ENCODE measurements at places on chromosomes 4 and X.
A peak's percentile ranks its signal among the peaks of the same experiment; 100 is the strongest.

DNA sequence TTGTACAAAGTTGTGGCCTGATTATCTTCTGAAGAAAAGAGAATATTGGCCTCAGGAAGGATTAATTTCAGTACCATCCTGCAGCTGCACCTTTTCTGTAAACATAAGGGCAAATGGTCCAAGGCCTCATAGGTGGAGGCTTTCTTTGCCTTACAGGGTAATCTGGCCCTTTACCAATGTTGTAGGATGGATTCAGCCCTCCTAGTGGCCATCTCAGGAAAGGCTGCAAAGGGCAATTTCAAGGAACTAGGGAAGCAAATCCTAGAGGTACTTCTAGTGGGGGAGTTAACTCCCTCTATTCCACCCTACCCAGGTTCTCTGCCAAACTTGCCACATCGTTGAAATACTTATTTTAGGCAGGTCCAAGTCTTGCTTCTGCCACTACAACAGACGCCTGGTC is 57.6 kb downstream of the UGT2B11 start:
- no peak for DNase-seq

GRCh38 chr4:140947506-140947905 is 185.8 kb downstream of the RNF150 start:
- DNase-seq: no peak

GRCh38 chr4:137638934-137639333 is 106.6 kb upstream of the PCDH18 start:
- no peak for DNase-seq

DNA sequence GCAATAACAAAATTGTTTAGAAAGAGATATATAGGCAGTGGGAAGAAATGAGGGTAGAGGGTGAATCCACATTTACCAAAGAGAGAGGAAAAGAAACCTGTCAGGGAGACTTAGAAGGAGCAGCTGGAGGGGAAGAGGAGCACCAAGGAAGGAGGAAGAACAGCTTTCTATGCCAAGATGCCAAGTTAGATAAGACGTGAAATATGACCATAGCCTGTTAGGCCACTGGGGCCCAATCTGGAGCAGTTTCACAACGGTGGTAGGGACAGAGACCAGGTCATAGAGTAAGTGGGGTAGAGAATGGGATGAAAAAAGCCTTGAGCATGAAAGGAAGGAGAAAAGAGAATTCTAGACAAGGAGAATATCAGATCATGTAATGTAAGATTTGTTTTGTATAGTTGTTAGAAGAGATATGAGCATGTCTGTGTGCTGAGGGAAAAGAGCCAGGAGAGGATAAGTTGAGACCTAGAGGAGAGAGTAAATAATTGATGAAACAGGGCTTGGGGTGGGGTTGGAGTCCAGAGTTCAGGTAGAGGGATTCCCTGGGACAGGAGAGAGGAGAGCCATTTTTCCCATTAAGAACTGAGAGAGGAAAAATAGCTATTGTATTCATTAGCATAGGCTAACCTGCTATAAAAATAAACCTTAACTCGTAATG is 4.4 kb upstream of the SOWAHB start:
- no peak for DNase-seq

- DNase-seq: peak; percentile 63
Observed at GRCh38 chr4:176186671-176187395, 8.6 kb downstream of the SPATA4 start.

DNA sequence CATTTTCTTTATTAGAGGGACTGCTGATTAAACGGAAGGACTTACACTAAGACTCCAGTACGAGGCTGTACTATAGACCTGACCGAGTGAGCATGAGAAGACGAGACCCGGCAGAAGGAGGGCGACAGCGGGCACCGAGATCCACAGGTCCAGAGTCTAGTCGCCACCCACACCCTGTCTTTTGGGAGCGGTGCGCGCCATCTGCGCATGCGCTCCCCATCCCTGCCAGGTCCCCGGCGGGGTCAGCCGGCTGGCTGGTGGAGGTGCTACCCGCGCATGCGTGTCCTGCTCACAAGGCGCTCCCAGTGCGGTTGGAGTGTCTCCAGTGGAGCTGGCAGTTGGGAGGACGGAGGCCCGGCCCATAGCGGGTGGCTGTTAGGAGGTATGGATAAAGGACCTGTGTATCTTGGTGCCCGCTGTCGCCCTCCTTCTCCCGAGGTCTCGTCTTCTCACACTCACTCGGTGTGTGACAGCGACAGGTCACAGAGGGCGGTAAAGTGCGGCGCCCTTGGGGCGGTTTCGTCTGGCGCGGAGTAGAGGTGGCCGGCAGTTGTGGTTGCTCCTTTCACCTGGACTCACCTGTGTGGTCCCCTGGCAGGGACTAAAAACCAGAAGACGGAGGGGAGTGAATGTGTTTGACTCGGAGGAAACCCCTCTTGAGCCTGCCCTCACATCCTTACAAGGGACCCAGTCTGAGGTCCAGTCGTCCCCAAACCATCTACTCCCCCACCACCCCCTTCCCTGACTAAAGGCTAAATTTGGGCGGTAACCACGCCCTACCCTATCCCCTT is 7.6 kb upstream of the HSD17B10 start:
- peak; percentile 65 for DNase-seq

DNA sequence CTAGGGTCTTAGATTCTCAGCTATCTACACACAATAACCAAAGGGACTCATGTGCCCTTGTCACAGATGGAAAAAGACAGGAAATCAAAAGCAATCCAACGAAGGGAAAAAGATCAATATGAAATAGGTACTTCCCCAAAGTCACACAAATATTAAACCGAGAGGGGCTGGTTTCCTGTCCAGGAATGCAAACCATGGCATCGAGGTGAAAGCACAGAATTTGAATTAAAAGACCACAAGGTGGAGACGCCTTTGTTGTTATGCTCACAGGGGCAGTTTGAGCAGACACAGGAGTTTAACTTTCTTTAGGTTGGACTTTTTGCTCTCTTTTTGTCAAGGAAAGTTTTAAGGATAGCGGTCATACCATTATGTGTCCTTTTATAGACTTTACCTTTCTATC is 14.3 kb downstream of the H2BW1 start:
- no peak for DNase-seq

DNA sequence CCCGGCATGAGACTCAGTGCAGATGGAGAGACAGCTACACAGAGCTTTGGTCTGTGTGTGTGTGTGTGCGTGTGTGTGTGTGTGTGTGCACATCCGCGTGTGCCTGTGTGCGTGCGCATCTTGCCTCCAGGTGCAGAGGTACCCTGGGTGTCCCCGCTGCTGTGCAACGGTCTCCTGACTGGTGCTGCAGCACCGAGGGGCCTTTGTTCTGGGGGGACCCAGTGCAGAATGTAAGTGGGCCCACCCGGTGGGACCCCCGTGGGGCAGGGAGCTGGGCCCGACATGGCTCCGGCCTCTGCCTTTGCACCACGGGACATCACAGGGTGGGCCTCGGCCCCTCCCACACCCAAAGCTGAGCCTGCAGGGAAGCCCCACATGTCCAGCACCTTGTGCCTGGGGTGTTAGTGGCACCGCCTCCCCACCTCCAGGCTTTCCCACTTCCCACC is 14.3 kb downstream of the FGFR3 start:
- DNase-seq: no peak

- no peak for DNase-seq
Observed at GRCh38 chr4:82046796-82047195, 327.0 kb downstream of the HNRNPD start.

- DNase-seq: peak; percentile 74
Observed at GRCh38 chr4:147110473-147111367, 165.1 kb upstream of the TTC29 start.

DNA sequence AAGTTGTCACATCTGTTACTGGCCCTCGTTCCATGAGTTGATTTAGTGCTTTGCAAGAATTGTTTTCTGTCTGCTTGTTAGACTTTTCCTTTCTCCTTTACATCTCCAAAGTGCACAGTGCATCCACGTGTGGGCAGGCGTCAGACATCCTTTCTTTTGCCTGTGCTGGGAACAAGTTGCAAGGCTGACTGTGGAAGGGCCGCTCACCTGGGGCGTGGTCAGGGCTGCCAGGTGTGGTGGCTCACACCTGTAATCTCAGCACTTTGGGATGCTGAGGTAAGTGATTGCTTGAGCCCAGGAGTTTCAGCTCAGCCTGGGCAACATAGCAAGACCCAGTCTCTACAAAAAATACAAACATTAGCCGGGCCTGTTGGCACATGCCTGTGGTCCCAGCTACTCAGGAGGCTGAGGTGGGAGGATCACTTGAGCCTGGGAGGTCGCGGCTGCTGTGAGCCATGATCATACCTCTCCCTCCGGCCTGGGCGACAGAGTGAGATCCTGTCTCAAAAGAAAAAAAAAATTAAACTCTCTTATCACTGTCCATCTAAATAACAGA is 46.2 kb downstream of the RGS12 start:
- no peak for DNase-seq

GRCh38 chr4:47215759-47216158 is 184.4 kb downstream of the GABRB1 start:
- DNase-seq: no peak

DNA sequence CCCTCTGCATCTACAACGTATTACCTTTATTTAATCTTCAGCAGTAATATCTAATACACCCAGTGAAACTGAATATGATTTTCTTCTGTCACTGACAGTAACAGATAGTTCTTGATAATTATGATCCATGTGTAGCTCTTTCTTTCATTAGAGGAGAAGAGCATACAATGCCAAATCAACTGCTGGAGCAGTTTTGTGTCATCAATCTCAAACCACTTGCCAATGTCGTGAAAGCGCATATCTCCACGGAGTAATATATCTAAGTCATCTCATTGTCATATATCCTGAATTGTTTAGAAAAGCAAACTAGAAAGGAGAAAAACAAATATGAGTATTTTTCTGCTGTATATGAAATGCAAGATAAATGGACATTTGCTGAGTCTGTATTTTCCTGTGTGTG is 47.9 kb downstream of the DCAF8L1 start:
- DNase-seq: no peak

DNA sequence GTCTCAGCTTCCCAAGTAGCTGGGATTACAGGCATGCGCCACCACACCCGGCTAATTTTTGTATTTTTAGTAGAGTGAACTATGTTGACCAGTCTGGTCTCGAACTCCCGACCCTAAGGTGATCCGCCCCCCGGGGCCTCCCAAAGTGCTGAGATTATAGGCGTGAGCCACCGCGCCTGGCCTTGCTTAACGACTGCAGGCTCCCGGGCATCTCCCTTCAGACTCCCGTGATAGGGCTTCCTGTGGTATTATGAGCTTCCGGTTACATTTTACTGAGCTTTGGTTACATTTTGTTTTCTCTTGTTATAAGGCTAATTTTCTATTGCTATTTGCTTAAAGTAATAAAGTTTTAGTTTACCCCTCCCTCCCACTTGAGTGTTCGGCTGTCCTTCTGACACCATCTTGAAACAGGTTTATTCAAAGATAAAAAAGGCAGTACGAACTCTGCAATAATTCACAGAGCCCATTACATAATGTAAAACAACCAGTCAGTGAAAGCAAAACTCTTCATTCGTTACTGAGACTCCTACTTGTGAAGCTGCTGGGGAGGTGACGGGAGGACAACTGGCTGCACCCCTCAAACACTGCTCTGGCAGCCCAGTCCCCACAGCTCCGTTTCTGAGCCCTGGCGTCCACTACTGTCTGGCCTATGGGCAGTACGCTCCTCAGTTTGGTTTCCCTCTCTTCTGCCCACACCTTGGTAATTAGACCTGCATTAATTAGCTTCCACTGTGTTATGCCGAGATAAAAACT is 795.7 kb upstream of the SLIT2 start:
- DNase-seq: no peak

- peak; percentile 40 for DNase-seq
Observed at GRCh38 chr4:189124149-189124758, 816.4 kb upstream of the FRG1 start.

Data from lung (tissue), 17 donors.